Esophagus squamous epithelium (tissue), 5 donors: ENCODE measurements at places on chromosomes 13 and 19.

- no peak for DNase-seq
Observed at GRCh38 chr13:102580552-102581169, 16.1 kb upstream of the TPP2 start.

DNA sequence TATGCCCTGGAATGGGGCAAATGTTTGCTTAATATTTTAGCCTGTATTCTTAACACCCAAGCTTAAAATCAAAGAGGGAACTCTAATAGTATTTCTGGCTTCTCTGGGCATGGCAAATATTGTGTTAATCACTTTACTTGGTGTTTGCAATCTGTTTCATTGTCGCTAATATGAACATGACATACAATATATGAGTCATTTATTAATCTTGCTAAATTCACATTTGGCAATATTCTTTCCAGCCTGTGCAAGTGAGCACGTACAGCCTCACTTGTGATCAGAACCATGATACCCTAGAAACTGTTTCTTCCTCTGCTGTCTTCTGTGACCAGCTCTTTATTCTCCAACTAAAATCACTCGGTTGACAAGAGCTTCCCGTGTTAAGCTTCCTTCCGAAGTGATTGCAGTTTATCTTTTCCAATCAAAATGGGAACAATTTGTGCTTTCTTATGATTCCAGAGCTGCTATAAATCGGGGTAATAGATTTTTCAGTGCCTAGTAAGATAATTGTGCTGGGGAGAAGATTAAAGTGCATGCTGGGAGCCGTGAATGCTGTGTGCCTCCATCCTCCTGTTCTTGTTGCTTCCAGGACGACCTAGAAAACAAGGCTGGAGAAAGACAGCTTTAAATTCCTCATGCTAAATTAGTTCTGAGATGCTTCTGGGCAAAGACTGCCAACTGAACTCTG lies 153.0 kb upstream of the TMTC4 start:
- no peak for DNase-seq

GRCh38 chr13:99046851-99047250 lies 69.0 kb upstream of the DOCK9 start:
- no peak for DNase-seq

DNA sequence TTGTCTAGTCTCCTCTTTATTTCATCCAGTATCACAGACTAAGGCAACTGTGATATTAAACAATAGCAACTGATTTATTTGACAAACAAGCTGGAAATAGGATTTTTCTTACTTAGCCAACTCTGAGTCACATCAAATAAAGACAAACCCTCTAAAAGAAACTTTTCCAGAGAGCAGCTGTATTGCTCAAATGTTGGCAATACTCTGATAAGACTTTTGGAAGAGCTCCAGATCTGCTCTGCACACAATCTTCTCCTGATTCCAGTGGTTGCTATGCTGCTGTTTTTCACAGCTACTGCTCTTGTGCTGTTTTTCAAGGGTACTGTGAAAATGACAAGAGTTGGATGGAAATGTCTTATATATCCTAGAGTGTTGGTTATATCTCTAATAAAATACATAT lies 1479.2 kb downstream of the SLITRK5 start:
- no peak for DNase-seq

GRCh38 chr19:54319049-54319448 lies 6.1 kb upstream of the LILRA5 start:
- DNase-seq: no peak

DNA sequence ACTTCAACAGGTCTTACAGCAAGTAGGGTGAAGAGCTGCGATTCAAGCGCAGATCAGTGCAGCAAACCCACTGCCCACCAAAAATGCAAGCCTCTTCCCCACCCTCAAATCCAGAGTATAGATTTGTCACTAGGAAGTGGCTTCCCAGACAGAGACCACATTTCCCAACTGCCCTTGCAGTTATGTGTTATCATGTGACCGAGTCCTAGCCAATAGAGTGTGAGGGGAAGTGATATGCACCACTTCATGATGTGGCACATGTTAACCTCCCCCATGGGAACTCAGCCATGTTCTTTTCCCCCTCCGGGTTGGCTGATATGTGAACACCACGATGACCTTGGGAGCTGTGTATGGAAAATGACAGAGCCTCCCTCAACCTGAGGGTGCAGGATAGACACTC lies 50.8 kb downstream of the MBD3L2B start:
- no peak for DNase-seq

DNA sequence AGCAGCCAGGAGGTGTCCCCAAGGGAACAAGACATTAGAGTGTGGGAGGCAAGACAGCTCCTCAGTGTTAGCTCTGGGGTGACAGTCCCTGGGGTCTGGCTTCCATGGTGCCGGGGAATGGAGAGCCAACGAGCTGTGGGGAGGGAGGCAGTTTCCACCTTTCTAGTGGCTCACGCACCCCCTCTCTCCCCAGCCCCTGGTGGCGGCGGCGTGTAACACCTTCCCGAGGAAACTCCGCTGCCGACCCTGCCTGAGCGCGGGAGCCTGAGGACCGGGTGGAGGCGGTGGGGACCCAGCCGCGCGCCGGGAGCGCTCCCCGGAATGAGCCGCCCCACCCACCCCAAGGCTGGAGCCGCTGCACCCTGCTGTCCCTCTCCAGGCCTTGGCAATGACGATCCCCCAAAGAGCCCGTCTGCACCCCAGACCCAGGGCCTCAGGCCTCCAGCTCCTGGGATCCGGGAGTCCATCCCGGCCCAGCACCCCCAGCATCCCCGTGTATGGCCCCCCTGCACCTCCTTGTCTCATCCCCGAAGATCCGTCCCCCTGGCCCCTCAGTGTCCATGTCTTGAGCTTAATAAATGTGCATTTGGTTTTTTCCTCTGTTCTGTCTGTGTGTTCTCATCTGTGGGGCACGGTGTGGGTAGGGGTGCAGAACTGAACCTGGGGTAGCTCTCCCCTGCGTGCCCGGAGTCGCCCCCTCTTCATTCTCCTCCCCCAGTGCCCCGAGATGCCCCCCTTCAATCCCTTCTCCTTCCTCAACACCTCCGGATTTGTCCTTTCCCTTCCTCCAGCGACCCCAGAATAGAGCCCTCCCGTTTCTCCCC lies 622 bp upstream of the FXYD5 start:
- DNase-seq: no peak

- DNase-seq: no peak
Observed at GRCh38 chr19:14694641-14695266, 4.9 kb downstream of the ZNF333 start.

DNA sequence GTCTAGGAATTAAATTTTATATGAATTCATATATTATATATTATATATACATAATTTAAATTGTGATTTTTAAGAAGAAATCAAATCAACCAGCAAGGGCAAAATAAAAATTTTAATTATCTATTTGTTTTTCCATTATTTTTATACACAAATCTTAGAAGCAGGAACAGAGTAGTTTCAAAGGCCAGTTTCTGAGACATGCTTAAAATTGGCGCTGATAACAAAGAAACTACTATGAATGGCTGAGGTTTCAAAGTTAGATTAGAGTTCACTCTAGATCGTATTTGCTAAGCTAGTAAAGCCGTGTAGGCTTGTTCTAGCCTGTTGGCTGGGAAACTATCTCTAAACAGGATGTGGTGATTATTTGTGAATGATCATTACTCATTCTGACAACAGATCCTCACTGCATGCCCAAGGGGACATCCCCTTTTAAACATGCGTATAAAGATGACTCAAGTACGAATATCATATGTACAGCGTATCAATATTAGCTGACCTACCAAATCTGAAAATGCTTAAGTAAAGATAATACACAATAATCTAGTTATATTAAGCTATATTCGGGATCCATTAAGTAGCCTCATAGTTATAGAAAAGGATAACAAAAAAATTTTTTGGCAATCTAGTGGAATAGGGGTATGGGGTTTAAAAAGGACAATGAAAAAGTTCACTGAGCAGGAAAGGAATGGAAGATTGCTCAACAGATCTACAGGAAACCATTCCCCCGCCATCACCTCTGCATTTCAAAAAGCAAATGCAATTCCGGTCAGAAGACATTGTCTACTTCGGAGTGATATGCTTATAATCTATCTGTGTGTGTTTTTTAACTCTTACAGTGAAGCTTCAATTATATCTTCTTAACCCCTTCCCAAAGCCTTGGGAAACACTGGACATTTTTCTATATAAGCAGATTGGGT lies 150.1 kb downstream of the SHISA2 start:
- DNase-seq: no peak

DNA sequence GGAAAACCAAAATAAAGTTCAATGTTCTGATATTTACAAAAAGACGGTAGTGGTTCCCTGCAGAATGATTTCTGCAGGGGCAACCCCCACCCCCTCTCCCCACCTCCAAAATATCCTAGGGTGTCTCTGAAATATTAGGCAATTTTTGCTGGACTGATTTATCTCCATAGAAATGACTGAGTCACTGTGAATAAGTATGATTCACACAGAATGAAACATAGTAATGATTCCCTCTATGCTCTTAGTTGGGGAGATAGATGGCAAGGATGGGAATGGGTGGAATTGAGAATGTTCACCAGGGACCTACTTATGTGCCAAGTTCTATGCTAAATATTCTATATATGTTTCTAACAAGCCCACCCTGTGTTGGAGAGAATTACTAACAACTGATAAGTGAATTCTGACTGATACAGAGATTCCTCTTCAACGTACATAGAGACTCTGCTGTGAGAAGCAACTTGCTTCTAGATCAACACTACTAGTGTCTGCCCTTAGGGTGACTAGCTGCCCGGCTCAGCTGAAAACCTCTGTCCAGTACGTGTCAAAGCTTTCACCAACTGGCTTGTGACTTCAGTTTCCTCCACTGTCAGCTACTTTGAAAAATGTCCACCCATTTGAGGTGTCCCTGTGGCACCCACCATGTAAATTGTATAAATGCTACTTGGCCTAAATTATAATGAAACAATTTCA lies 38.4 kb upstream of the RAP2A start:
- no peak for DNase-seq

DNA sequence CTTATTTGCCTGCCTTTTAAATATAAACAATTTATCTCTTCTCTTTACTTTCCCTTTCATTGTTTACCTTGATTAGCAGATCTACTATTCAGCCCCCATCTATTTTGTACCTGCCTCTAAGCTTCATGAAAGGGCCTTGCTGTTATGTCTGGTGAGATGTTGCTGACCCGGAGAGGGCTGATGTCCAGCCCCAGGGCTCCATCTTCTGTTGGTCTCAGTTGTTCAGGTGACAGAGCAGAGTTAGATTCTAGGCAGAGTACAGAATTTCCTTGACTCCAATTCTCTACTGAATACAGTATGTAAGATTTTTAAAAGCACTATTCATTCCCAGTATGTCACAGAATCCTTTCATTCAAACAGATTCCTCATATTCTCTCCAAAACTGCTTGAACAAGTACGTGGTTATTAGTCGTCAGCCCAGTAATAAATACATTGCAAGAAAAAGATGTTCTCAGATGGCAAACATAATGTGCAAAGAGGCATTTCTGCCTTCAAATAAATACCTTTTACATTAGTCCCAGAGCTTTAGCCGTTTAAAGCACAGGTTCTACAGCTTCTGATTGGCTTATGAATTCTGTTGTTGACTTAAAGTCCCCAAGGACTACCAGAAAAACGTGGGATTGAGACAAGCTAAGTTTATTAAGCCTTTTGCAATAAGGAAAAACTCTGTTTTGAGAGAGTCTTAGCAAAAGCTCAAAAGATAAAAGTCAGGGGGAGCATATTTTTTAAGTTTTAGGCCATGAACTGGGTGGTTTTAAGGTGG lies 159.1 kb downstream of the GPC5 start:
- DNase-seq: no peak
